ENCODE measurements at places on chromosomes 13 and 19.

GRCh38 chr13:29524176-29524575 is 71.3 kb downstream of the SLC7A1 start:
- DNase-seq = no peak

DNA sequence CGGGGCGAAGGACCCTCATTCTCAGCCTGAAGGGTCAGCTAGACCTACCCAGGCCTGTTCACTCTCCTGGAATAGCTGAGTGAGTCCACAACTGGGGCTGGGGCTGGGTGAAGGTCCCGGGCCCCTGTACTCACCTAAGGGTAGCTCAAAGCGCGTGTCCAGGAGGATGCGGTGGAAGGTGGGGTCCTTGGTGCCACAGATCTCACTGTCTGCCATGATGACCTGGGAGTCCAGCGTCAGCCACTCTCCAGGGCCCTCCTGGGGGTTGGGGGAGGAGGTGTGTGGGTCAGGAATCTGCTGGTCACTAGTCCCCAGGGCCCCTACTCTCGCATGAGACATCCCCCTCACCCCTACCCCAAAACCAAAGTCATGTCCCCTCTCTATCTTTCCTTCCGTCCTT is 18.7 kb downstream of the UNC13A start:
- DNase-seq = no peak

- no peak for DNase-seq
Observed at GRCh38 chr13:23605831-23606230, 35.6 kb downstream of the TNFRSF19 start.

GRCh38 chr19:55986487-55986886 is at the start of gene NLRP5:
Gene NLRP5, plus strand, starts transcription at chr19:55986775.
- DNase-seq = no peak

DNA sequence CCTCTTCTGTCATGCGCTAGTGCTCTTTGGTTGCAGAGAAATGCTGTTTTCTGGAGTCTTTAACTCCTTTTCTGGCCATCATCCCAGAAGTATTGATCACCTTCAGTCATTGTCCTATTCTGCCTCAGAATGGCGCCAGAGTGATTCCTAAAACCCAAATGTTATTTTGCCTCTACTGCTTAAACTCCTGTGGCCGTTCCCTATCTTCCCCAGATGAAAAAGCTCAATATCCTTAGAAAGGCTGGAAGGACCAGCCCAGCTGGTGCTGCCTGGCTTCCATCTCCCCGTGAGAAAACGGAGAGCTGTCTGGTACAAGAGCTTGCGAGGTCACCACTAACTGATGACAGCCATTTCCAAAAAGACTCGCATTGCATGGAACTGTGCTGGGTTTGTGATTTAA is 179.1 kb downstream of the RBM26 start:
- no peak for DNase-seq

DNA sequence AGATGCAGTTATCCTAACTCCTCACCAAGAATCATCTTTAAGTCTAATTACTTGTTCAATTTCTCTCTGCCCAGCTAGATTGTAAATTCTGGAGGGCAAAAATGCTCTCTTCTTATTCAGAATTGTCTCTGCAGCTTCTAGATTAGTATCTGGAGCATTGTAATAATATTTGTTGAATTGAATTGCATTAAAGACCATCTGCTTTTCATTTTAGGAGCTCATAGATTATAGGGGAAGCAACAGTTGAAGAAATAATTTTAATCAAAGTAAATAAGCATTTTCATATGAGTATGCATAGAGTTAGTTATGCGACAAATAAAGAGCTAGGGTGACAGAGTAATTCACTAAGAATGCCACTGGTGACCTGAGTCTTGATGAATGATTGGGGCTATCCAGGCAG is 222.8 kb downstream of the SPRY2 start:
- no peak for DNase-seq

DNA sequence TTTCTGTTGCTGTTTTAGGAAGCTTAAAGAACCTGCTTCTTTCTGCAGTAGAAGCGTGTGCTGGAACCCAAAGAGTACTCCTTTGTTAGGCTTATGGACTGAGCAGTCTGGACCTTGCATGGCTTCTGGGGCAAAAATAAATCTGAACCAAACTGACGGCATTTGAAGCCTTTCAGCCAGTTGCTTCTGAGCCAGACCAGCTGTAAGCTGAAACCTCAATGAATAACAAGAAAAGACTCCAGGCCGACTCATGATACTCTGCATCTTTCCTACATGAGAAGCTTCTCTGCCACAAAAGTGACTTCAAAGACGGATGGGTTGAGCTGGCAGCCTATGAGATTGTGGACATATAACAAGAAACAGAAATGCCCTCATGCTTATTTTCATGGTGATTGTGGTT is 103.1 kb downstream of the TNFRSF19 start:
- DNase-seq = no peak

DNA sequence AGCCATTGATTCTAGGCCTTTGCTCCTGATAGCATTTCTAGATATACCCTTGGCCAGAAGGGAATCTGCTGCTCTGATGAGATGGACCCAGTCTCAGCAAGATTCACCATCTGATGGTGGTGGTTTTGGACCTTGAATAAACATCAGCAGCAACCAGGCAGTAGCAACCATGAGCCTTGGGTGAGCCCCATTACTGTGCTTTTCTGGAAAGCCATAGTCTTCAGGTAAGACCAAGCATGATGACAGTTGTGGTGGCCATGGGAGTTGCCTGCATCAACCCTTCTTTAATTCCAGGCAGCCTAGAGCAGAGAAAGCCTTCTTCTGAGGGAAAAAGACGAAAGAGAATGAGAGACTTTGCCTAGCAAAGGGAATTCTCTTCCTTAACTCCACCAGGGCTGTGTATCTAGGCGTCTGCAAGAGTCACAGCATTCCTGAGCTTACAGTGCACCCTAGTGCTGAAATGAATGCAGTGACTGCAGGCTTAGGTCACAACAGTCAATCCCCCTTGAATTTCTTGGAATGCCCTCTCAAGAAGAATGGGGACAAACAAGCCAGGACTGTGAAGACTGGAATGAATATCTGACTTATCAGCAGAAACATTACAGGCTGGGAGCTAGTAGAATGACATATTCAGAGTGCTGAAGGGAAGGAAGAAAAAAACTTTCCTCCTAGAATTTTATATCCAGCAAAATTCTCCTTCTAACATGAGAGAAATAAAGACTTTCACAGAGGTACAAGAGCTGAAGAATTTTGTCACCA is 942.4 kb upstream of the PCDH20 start:
- no peak for DNase-seq

DNA sequence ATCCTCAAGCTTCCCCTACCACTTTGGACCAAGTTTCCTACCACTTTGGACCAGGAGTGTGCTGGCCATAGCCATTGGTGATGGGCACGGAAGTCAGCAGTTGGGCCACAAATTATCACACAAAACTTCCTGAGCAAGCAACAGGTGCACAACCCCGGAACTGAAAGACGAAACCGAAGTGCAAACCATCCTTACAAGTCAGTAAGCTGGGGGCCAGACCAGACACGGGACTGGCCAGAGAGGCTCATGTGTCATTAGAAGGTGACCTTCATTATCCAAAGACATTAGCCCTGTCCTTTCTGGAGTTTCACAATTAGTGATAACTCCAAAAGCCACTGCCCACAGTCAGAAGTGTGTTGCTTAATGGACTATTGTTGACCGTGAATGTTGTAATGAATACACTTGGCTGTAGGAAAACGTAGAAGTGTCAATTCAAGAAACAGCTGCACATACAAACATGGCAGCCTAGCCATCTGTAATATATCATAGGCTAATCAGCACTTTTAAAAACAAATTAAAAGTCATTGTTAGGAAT is 244.1 kb upstream of the IRS2 start:
- DNase-seq = no peak

DNA sequence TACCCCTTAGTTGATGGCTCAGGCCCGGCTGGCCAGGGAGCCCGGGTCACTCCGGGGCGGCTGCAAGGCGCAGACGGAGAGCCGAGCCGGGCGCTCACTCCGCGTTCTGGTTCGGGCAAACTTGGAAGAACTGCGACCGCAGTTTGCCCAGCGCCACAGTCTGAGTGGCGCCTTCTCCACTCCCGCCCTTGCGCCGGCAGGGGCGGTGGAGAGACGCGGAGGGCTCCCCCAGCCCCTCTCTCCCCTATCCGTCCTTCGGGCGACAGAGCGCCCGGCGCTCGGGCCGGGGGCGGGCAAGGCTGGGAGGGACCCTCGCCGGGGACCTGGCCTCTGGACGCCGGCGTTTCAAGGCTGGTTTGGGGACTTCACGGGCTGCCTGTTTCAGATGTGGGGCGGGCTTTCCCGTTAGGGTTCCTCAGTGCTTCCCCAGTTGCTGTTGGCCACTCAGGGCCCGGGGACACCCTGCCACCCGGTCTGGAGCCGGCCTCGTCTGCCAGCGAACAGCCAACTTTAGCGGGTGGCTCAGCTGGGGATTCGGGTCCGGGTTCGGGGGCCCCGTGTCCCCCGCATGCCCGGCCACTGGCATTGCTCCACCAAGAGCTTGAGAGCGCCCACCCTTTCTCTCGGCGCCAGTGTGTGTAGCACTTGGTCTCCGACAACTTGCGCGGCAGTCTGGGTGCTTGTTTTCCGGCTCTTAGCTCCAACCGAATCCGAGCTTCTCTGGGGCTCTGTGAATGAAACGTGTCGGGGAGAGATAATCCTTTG is 1.5 kb downstream of the GPC6 start:
- no peak for DNase-seq

- DNase-seq = no peak
Observed at GRCh38 chr13:30341815-30342570, 34.6 kb upstream of the KATNAL1 start.

- no peak for DNase-seq
Observed at GRCh38 chr13:97809576-97809975, 143.9 kb upstream of the IPO5 start.

GRCh38 chr13:49693191-49693733 is 2.0 kb upstream of the EBPL start:
- no peak for DNase-seq

GRCh38 chr13:80924596-80924995 is 583.7 kb upstream of the SPRY2 start:
- DNase-seq = no peak

DNA sequence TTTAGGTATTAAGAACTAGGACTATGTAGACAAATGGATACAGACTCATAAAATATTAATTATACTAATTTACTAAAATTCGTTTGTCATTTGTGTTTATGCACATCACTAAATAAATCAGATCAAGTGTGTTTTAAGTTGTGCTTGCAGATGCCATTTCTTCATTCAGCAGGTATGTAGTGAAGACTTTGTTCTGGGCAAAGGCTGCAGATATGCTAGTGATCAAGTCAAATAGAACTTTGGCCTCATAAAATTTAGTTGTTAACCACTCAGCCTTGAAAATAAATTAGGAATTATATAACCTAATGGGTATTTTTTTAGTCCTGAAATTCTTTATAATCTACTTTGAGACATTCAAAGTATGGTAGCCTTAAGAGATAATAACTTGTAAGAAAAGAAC is 80.4 kb upstream of the TRPC4 start:
- DNase-seq = no peak

- DNase-seq = no peak
Observed at GRCh38 chr13:39521701-39522100, 81.3 kb downstream of the LHFPL6 start.

- no peak for DNase-seq
Observed at GRCh38 chr13:29802621-29803020, 47.8 kb downstream of the UBL3 start.

Measured in activated CD4-positive, alpha-beta T cell treated with anti-CD3 and anti-CD28 coated beads for 4 hours (primary cell).